Fibroblast of skin of right biceps (primary cell): ENCODE measurements at places on chromosomes 2 and 18.

DNA sequence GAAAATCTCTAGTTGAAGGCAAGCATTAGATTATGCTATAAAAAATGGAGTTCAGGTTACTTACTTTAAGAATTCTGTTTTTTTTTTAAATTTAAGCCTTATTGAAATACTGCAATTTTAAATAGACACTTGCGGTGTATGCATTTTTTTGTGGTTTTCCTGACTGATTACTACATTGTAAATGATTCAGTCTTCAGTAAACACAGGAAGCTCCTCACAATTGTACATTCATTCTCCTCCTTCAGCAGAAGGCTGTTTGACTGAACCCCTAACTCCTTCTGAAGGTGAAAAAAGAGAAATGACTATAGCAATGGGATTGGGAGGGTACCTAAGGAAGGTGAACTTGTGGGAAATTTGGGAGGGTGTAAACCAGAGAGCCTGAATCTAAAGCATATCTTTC is 136.1 kb downstream of the GCA start:
- DNase-seq, result no peak

DNA sequence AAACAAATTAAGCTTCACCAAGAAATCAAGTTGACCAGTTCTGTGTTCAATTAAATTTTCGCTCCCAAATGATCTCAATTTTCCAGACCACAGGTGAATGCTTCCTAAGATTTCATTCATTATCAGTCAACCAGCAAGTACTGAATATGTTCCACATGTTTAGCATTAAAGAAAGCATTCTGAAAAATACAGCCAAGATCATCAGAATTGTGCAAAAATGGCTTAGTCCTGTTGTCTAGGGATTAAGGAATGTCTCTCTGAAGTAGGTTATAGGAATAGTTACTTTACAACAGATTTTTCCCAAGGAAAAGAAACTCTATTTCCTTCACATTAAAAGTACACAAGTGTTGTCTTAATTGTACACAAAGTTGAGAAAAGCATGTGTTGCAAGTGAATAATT is 69.2 kb downstream of the NRXN1 start:
- no peak for DNase-seq

- no peak for DNase-seq
Observed at GRCh38 chr2:203706403-203706802, at the start of gene CD28. CD28 (plus strand) TSS chr2:203706639; CDS start chr2:203706697, 58 bp downstream.

DNA sequence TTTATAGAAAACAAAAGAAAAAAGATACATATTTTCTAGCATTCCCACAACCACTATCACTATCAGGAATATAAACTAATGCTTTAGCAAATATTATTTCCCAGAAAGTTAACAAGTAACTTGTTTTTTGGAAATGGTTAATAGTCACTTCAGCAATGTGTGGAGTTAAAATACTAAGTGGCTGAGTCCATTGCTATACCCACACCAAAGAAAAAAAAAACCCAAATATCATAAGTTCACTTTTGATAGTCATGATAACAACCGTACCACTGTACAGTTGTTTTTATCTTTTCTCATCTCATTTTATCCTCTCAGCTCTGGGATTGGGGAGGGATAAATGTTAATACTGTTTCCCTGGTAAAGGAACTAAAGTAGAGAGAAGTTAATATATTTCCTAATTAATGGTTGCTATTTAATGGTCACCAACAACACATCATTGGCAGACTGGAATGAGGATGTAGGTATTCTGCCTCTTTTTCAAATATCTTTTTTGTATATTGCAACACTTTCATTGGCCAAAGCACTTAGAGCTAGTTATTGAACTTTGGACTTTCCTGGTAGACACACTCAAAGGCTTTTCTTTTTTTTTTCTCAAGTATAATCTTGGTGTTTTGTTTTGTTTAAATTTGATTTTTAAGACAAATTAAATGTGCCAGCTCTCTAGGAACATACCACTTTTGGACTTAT is 18.4 kb upstream of the KANSL1L start:
- DNase-seq, result no peak

- no peak for DNase-seq
Observed at GRCh38 chr2:105592288-105592687, 152.4 kb upstream of the NCK2 start.

DNA sequence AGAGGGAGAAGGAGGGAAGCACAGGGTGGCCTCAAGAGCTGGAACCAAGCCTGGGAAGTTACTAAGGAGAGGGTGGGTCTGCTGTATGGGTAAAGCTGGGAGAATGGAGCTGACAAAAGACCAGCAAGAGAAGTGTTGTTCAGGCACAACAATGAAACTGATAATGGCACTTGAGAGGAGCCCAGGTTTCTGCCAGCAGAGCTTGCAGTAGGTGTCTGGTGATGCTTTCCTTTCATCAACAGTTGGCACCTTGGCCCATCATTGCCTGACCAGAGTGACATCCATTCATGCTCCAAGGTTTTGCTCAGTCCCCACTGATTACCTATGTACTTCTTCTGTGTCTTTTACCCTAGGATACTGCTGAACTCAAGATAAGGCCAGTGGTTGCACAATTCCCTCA is 92.9 kb upstream of the CXCR4 start:
- DNase-seq, result no peak
